Left lung (tissue), 14 donors: ENCODE measurements at places on chromosomes 3 and 15. TPM values are rescaled to one million over a fixed set of nuclear protein-coding genes. Genes with fewer than 3 reads are reported as not detected.

Gene SERINC4
- 0.10 TPM for total RNA-seq

Gene A4GNT
- not detected for total RNA-seq

Gene TIGIT
- total RNA-seq, result 0.86 TPM

- no peak for DNase-seq
Observed at GRCh38 chr3:106589311-106589942, 720.6 kb upstream of the CBLB start.

DNA sequence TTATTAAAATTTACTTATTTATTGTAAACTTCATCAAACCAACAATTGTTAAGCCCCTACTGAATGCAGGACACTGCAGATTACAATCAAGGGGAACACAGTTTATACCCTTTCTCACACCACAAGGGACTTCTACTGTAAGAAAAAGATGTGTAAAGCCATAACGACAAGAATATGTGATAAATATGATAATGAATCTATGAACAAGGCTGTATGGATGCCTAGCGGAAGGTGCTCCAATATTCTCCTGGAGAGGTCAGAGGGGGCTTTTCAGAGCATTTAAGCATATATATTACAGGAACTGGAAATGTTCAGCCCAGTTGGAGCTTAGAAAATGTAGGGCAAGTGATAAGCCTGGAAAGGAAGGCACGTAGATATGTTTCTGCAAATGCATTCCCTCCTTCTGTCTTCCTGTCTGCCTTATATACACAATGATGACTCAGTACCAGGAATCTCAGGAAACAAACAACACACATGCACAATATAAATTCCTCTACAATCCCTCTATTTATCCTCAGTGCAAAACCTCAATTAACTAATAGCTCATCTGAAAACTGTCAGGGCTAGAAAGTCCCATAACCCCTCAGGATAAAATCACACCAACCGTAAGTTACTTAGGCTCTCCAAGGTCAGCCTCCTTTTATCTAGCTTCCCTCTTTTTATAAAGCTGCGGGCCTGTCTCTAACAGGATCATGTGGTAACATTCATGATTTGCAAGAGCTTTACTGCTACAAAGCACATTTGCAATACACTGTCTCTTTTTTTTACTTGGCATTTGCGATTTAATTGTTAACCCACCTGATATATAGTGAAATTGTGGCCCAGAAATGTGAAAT, 393.1 kb downstream of the LPP start:
- no peak for DNase-seq

GRCh38 chr3:71693641-71694040, 31.6 kb downstream of the EIF4E3 start:
- DNase-seq, result no peak

DNA sequence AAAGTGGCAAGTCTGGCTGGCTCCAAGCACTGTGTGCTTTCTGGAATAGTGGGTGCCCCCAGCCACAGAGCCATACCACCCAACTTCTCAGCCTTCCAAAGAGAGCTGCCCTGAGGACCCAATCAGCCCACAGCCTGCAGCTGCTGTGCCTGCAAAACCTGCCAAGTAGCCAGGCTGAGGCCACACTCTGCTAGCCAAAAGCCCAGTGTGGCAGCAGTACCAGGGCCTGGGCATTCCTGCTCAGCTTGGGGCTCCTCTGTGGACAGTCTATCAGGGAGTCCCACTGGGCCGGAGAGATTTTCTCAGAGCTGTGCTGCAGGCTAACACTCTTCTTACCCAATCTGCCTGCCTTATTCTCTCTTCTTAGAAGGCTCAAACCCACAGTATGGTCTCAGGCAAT, 136.5 kb downstream of the TPRA1 start:
- DNase-seq, result no peak

DNA sequence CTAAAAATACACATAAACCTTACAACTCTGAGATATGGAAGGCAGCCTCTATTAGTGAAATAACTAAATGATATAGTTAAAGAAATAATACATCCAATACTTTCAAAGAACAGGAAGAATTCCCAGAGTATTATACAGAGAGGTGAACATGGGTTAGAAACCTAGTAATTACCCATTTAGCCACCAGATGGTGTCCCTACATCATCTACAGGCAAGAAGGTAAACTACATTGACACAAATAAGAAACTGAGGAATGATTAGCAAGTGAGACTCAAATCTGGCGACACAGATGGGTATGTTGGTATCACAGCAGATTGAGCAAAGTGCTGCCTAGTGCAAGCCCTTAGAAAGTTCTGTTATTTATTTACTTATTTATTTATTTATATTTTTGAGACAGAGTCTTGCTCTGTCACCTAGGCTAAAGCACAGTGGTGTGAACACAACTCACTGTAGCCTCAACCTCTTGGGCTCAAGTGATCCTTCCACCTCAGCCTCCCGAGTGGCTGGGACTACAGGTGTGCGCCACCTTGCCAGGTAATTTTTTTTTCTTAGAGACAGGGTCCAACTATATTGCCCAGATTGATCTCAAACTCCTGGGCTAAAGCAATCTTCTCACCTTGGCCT, 28.2 kb downstream of the NEK4 start:
- peak; percentile 23 for DNase-seq

DNA sequence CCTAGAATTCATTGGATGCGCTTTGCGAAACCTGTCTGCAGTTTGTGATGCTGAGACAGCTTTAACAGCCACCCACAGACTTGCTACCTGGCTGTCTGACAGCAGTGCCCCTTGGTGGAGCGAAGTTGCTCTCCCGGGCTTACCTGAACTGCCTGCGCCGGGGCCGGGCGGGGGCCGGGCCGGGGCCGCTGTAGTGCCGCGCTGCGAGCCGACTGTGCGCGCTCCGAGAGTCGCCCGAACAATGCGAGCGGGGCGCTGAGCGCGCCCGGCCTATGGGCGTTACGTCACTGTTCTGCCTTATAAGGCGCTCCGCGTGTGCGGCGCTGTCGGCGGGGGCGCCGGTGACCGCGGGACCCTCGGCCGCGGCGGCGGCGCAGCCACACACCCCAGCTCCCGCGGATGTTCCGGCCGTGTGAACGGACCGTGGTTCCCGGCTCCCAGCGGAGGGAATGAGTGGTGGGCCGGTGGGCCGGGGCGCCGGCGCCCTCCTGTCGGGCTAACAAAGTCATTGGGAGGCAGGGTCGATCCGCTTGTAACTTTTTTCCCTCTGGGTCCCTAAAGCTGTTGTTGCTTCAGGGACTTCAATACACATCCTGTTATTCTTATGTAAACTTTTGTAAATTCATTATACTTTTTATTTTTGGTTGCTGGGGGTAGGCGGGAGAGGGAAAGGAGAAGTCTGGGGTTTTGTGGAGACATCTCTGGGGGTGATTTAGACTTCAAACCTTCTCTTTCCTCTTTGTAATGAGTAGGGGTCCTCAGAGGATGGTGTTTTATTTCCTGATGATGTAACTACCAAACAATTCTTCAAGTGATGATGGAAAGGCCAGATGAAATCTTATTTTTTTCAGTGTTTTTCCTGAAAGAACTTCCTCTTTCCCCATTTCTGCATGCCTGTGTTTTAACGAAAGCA, 58.5 kb downstream of the CMSS1 start:
- peak; percentile 92 for DNase-seq

- DNase-seq, result no peak
Observed at GRCh38 chr15:90595763-90596155, 66.0 kb downstream of the CRTC3 start.

- no peak for DNase-seq
Observed at GRCh38 chr15:51096976-51097375, 2.3 kb upstream of the TNFAIP8L3 start.

DNA sequence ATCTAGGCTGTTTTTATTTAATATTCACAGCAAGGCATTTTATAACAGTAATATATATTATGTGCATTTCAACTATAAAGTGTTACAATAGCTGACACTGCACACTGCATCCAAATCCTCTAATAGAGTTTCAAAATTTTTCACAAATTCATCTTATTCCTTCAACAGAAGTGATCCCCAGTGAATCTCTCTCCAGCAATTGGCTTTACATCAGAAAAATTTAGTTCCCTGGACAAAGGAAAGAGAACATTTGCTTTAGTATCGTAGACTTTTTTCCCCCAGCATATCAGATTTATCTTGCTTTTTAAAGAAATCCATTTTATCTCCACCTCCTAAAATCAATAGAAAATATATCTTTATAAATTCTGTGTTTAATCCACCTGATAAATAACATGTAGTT, 868.6 kb downstream of the TBL1XR1 start:
- no peak for DNase-seq

- DNase-seq, result peak; percentile 40
Observed at GRCh38 chr3:65751123-65751700, 287.5 kb downstream of the MAGI1 start.

DNA sequence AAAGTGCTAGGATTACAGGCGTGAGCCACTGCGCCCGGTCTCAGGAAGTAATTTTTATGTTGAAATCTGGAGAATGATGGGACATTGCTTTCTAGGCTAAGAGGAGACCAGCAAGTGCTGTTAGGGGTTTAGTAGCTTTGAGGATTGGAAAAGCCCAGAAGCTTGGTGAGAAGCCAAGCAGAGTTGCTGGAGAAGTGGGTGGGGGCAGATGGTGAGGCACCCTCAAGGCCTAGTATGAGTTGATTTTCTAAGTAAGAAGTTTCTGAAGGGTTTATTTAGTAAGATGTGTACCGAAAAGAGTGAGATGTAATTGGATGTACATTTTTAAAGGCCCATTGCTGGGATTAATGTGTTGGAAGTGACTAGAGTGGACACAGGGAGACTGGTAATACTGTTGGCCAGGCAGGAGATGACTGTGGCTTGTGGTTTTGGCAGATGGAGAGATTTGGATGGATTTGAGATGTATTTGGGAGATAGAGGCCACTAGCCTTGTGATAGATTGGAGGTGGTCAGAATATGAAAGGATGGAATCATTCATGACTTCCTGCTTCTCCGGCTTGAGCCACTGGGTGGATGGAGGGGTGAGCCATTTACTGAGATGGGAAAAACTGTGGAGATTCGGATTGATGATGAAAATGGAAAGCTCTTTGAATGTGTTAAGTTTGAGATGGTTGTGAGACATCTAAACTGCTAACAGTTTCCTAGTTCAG, 2.3 kb downstream of the LRRC28 start:
- no peak for DNase-seq
